ENCODE measurements at places on chromosomes 5 and 9.

DNA sequence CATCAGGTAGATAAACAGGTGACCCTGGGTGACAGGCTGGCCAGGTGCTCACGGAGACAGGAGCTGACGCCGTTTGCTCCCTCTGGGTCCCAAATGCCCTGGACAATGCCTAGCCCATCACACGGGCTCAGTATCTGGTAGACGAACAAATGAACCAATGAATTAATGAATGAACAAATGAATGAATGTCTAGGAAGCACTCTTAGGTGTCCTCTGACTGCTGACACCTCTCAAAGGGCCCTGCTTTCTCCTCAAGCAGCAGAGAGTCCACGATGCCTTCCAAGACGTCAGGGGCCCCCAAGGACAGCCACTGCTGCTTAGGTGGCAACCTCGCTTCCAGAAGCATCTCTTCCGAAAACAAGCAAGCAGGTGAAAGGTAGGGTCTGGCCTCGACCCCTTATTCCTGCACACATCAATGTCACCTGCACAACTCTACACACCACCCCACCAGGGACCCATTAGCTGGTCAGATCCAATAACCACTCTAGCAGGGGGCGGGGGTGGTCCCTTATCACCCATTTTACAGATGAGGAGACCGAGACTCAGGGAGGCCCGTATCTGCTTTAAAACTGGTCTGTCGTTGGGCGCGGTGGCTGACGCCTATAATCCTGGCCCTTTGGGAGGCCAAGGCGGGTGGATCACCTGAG lies 45.2 kb downstream of the VAV2 start:
- no peak for DNase-seq

DNA sequence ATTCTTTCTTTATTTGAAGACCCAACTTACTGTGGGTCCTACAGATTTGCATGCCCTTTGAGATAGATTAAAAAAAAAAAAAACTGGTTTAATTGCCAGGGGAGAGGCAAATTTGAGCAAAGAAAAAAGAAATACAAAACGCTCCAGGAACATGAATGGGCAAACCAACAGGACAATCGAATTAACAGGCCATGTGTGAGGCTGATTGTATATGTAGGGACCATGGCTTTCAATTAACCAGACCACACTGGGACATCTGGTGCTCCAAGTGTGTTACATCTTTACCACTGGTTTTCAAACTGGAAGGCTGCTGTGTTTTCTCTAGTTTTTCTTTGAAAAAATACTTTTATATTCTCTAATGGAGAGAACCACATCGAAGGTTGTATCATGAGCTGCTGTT lies 612.1 kb upstream of the SEMA6A start:
- DNase-seq, result no peak

- no peak for DNase-seq
These were observed 727 bp downstream of the TRIM7 start for GRCh38 chr5:181204113-181204825.

DNA sequence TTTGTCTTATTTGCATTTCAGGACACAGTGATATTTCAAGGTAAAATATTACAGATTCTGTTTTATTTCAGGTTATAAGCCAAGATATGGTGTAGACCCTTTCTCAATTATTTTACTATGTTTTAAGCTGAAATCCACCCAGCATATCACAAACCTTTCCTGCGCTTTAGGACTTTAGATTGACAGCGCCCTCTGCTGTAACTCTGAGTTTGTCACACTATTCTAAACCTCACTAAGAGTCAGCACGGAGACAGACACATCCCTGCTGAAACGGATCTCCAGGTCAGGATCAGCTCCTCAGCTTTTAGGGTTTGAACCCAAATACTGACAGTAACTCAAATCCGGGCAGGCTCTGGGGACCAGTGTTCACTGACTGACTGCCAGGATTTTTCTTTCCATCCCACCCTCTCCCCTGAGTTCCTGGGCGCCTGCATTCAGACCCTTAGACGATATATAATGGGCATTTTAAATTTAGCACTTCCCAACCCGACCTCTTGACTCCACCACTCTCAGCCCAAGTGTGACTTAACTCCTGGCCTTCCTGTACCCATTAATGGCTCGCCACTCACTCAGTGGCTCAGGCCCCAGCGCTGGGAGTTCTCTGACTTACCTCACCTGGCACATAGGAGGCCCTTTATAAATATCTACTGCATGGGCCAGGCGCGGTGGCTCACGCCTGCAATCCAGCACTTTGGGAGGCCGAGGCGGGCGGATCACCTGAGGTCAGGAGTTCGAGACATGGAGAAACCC lies 33.5 kb downstream of the TLX3 start:
- no peak for DNase-seq

- DNase-seq, result no peak
These were observed 85.1 kb upstream of the RAI14 start for GRCh38 chr5:34570721-34571676.

DNA sequence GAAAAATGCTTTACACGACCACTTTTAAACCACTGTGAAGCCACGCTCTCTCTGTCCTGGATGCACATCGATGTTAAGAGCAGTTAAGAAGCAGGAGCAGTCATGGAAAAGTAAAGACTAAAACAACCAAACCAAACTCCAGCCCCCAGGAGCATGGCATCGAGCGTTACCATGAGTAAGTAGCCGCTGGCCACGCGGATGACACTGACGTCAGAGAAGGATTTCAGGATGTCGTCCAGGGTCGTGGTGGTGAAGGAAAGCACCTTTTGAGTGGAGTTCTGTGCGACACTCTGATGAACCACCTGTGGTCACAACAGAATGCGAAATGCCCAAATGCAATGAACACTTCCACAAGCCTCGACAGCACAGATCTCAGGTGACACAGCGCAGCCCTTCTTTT lies 38.9 kb downstream of the PTCH1 start:
- no peak for DNase-seq

DNA sequence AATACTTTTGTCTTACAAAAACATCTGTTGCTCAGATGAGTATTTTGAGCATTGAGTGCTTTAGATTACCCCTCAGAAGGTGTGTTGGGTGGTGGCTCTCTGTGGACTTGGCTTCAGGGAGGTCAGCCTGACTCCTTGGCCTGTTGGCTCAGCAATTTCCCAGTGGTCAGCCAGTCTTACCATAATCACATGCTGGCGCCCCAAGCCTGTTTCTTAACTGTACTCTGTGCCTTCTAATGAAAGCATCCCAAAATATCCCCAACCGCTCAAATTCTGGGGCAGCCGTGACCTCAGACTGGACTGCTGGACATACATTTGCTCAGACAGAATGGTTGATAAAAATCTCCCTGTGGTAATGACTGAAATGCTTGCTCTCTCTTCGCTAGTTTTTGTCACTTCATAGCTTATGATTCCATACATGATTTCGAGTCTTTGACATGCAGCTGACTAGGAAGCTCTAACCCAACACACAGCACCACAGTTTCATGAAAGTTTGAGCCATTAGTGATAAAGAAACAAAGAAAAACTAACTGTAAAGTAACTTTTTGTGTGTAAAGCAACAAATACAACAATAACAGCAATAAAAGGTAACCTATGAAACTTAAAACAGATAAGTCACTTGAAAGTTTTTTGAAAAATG lies 562.2 kb upstream of the MEF2C start:
- DNase-seq, result no peak

DNA sequence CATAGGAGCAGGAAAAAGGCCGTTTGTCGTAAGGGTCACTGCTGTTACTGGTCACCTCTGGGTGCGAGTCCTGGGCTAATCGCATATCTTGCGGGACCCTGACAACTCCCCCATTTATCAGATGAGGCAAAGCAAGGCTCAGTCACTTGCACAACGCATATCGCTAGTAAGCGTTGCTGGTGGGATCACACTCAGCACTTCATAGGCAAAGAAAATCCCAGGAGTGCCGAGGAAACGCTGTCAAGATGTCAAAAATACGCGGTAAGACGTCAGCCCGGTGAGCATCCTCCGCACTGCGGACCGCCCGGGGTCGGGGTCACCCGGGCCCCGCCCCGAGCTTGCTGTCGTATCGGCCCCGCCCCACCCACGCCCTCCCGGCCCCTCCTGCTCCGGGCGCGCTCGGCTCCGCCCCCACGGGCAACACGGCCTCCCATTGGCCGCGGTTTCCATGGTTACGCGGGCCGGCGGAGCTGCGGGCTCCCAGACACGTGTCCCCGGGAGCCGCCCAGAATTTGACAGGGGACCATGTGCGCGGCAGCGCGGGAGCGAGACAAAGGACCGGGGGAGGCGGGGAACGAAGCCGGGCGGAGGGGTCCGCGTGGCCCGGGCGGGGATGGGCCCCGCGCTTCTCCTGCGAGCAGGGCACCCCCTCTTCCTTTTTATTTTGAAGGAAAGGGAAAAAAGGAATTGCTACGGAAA lies 80.2 kb upstream of the IER5L start:
- peak; percentile 85 for DNase-seq

DNA sequence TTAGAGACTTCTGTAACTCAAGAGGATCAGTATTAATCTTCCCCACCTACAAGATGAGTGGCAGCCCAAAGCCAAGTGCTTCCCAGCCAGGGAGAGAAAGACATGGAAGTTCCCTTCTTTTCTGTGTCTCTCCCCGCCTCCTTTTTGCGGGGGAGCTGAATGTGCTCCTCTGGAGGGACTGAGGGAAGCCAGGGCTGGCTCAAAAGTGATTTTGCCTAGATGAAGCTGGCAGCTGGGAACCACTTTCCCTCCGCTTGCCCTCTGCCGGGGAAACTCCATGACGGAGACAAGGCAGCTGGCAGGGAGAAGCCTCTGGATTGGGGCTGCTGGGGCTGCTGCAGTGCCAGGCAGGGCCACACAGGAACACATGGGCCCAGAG lies 24.4 kb downstream of the EGR1 start:
- no peak for DNase-seq

- DNase-seq, result no peak
These were observed 50.1 kb downstream of the ST8SIA4 start for GRCh38 chr5:100852988-100853449.

GRCh38 chr5:173320259-173320658 lies 8.0 kb downstream of the STC2 start:
- DNase-seq, result no peak

- DNase-seq, result no peak
These were observed 78.9 kb downstream of the PPP2R2B start for GRCh38 chr5:146799671-146800070.

- no peak for DNase-seq
These were observed 364.8 kb upstream of the TNC start for GRCh38 chr9:115482747-115483146.

- DNase-seq, result no peak
These were observed 115.4 kb downstream of the OXCT1 start for GRCh38 chr5:41754857-41755256.

- no peak for DNase-seq
These were observed 61.9 kb upstream of the GPBP1 start for GRCh38 chr5:57111993-57112392.

DNA sequence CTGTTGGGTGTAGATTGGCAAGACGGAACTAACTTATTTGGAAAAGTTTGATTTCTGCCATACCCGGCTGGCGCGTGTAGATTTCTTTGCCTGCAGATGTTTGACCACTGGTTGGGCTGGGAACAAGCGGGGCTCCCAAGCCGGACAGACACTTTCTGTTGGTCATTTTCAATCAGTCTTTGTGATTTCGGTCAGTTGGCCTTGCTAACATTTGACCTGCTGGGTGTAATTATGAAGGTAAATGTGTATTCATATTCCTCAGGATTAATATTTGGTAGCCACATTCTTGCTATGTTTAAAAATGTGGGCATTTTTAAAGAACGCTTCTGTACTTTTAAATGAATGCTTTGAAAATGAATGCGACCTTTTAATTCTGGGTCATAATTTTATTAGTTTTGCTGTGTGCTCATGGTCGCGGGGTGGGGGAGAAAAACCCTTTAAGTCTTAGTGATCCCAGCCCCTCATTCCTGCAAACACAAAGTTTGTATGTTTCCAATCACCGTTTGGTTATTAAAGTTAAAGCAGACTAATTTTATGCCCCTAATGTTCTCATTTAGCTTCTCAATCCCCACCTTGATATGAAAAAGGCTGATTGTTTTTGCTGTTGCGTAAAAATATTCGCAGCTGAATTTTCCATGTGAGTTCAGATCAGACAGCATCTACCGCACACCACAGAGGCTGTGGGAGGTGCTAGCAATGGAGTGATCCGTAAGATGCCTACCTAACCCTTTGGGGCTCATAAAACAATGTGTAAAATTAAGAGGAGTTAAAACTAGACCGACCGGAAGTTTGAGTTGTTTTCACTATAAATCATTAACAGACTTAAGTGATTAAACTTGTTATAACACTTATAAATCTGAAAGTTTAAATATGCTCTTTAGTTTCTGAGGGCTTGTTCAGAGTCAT lies 1.5 kb downstream of the RASGRF2 start:
- DNase-seq, result no peak

Measured in stimulated activated CD4-positive, alpha-beta T cell treated with anti-CD3 and anti-CD28 coated beads, Interleukin-15, amount 100 ng/mL, for 1 hour (primary cell).